ENCODE measurements at places on chromosomes 12 and 14.

GRCh38 chr12:16563504-16563903 lies 42.5 kb downstream of the LMO3 start:
- no peak for DNase-seq

GRCh38 chr12:52063082-52063924 lies 6.5 kb upstream of the ATG101 start:
- DNase-seq = no peak

GRCh38 chr12:107320929-107321631 lies 227.7 kb upstream of the CRY1 start:
- DNase-seq = no peak

- no peak for DNase-seq
Observed at GRCh38 chr14:55671641-55672040, 91.6 kb downstream of the KTN1 start.

- no peak for DNase-seq
Observed at GRCh38 chr12:38384816-38385378, 68.3 kb downstream of the ALG10B start.

DNA sequence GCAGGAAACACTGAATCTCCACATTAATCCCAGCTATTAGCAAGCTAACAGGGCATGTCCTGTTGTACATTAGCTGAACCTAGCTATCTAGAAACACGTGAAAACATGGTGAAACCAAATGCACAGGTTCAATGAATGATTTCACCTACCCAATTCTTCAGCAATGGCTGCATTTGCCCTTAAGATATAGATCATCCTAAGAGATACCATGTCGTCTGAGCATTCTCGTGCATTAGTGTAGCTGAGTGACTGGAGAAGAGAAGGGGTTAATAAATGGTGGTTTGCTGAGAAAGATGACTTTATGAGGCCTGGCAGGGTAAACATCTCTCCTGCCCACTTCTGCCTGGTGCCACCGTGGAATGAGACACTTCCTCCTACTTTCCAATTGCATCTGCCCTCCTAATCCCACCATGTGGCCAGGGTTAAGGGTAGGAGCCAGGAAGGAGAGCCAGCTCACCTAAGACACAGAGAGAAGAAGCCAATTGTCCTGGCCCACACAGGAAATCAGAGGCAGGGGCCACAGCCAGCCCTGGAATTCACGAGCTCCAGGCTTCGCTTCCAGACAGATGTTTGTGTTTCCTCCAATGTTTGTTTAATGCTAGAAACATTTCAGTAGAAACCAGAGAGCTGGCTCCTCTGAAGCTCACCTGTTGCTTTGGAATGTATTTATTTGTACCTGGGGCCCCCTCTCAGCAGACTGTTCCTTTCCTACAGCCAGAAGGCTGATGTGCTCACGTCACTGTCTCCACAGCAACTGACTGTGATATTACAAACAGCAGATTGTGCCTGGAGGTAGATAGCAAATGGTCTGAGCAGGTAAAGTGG lies 126.0 kb upstream of the PARP11 start:
- DNase-seq = no peak

DNA sequence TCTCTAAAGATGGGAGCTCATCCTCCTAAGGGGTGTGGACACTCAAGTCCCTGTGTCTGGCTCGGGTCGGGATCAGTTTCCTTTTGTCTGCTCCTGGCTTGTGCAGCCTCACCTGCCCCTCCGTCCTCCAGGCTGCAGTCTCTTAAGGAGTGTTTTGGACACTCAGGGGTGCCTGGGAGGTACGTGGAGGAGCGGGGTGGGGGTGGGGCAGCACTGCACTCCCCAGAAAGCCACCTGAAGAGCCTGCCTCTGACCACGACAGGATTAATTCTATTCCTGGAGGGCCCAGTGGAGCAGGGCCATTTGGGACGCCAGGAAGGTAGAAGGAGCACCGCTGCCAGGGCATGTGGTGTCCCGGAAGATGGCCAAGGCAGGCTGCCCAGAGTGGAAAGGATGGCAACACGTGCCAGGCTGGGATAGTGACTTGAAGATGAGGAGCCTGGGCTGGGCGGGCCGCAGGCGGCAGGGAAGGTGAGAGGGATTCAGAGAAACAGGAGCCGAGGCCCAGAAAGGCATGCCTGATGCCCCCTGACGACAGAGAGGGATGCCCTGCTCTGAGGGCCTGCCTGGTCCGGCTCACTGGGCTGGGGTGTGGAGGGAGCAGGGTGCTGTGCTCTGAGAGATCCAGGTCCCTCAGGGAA lies 14.8 kb upstream of the LRTM2 start:
- no peak for DNase-seq

- DNase-seq = peak; percentile 22
Observed at GRCh38 chr12:101459642-101460346, 15.3 kb upstream of the SPIC start.

GRCh38 chr12:64568298-64568697 lies 42.0 kb upstream of the RASSF3 start:
- DNase-seq = no peak

- DNase-seq = no peak
Observed at GRCh38 chr14:35553808-35554207, 19.8 kb downstream of the INSM2 start.

GRCh38 chr12:128811806-128812205 lies 12.0 kb downstream of the SLC15A4 start:
- no peak for DNase-seq
